ENCODE measurements at places on chromosomes 11 and 22.

- no peak for DNase-seq
These were observed 30.8 kb upstream of the SORL1 start for GRCh38 chr11:121421149-121421901.

DNA sequence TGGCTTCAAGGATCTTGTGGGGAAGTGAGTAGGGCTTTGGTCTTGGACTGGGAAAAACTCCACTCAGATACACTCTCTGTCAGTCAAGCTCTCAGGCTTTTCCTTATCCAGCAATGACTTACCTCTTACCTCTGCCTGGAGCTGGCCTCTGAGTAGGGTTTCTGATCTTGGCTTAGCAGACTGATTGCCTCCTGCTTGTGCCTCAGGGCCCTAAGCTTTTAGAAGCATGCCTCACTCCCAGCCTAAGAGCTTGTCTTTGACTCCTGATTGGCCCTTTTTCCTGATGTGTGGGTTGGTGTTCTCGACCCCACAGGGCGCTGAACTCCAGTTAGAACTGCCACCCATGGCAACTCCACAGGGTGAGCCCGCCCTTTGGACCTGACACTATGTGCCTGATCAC, 275.0 kb downstream of the ST3GAL4 start:
- DNase-seq, result no peak

DNA sequence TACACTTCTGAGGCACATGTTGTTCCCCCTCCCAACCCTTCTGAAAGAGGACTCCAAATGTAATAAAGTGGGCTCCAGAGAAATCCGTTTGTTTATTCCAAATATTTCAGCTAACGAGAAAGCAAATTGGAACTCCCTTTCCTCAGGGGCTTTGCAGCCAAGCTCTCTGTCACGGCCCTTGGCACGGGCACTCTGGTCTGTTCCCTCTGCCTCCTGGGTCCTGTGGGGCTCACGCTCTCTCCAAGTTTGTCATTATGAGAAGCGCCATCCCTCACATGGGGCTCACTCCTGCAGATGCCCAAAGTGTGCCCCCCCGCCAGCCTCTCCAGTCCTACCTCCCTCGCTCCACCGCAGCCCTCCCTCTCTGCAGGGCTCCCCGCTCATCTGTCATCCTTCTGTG, 125.4 kb upstream of the POU2AF2 start:
- DNase-seq, result no peak

DNA sequence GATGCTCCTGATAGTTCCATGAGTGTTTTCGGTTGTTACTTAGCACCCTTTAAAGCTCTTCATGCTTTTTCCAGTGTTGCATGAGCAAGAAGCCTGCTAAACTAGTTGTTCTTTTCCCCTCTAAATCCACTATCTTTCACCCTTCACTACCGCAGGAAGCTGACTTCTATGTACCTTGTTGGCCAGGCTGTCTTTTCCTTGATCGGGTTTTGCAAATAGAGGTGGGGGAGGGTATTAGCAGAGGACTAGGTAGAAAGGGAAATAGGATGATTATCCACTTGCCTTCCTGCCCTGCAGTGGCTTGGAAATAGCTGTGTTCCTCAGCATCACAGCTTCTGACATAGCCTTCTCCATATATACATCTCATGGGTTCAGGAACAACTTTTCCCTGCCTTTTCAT, 23.9 kb downstream of the AASDHPPT start:
- DNase-seq, result no peak

GRCh38 chr11:64858467-64859263, 14.2 kb upstream of the CDC42BPG start:
- no peak for DNase-seq

DNA sequence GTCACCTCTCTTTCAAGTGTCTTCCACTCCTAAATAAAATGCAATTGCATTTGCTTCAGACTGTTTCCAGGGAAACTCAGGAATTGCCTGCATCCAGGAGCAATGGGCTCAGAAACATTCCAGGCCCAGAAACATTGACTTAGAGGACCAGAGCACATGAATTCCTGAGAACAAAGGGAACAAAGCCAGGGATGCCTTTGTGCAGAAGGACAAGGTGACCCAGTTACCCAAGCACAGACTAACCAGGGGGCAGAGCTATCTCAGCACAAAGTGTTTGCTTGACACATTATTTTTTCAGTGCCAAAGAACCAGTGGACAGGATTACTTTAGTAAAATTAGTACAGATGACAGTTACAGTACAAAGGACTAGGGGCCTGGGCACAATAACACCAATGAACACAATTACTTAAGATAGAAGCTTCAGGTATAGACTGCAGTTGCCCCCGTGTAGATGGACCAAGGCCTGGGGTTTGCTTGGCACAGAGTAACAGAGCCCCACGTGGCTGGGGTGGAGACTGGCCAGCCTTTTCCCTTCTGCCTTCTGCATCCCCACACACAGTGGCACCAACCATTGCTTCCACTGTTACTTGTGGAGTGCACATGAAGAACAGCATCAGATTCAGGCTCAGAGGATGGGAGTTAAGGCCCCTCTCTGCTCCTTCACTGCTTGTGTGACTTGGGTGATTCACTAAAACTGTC, 500.8 kb downstream of the INSC start:
- DNase-seq, result no peak

DNA sequence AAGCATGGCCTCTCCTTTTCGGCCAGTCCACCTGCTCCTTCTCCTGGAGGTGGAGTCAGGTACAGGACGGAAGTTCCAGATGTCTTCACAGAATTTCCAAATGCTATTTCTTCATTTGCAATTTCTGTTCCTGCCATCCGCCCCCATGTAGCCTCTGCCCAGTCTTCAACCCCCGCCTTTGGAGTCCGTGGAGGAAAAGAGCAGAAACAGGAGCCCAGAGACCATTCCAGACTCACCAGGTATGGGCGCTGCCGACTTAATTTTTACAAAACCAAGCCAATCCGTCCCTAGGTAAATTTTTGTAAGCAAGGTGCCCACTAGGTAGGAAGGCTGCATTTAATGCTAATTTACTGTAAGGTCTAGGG, 28.9 kb downstream of the RELT start:
- no peak for DNase-seq

- DNase-seq, result peak; percentile 18
These were observed 50.4 kb upstream of the SEPTIN5 start for GRCh38 chr22:19663821-19664355.

GRCh38 chr11:20178976-20179375, 18.7 kb upstream of the DBX1 start:
- DNase-seq, result no peak

- DNase-seq, result peak; percentile 49
These were observed 1.6 kb upstream of the PAX6 start for GRCh38 chr11:31812383-31813381.

DNA sequence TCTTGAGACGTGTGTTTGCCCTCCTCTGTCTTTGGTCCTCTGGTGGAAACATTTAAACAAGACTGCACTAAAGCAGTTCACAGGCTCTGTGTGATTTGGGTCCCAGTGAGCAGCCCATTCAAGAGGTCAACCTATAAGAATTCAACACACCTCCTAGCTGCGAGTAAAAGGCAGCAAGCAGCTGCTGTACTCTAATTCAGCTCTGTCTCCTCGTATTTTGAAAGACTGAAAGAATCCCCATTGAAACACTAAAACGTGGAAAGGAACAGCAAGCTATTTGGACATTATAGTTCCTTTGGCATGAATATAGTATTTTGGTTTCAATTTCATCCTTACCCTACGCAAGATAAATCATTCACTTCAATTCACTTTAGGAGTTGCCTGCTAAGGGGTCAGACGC, 1046.7 kb downstream of the DLG2 start:
- DNase-seq, result no peak

DNA sequence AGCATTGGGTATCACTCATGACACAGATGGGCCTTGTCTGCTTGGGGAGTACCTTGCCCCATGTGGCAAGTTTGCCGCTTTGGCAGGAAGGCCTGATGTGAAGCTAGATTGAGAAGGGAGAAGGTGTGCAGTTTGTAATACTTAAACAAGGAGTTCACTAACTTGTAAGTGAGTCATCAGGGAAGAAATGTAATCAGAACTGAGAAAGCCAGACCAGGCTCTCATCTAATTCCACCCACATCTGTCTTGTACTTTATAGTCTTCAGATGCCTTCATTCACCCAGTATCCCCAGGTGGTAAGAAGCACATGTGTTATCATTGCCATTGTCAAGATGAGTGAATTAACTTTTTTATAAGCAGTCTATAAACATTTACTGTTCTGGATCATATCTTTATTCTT, 116.0 kb upstream of the DDI1 start:
- no peak for DNase-seq

DNA sequence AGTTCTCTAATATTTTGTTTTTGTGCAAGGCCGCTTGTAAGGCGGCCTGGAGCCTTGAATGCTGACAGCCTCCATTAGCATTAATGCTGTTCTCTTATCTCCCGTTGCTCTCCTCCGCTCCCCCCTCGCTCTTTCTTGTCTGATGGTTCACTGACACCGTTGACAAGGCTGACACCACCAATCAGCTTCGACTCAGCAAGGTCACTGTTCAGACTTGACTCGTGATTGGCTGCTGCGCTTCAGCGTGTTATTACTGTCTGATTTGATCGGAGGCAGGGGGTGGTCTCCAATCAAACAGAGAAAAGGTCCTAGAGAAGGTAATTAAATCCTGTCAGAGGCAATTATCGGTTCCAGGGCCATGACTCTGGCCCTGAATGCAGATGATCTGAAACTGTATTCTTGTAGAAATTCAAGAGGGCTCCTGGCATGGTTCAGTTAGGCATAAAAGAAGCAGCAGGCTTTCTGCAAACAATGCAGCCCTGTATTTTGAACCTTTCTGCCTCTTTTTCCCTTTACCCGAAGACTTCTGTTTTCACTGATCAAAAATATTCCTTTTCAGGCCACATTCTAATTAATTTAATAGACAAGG, 49.3 kb upstream of the MPPED2 start:
- no peak for DNase-seq

DNA sequence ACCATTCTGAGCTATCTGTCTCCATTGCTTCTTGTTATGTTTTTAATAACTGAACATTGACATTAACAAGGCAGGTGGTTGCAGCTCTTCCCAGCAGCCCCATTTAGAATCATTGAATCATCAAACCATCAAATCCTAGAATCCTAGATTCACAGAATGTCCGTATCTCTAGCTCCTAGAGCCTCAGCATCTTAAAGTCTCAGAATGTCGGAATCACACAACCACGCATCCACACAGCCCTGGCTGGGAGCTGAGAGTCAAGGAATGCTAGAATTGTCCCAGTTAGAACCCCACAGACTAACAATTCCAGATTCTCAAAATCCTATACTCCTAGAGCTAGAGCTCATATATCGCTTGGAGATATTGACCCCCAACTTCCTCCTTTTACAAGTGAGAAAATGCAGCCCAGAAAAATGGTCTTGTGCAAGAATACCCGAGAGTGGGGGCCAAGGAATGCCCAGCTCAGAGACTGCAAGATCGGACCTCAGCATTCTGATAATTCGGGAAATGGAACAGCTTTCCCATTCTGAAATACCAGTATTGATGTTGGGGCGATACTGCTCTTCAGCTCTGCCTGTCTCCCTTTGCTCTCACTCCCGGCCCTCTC, 38.8 kb downstream of the PDE2A start:
- no peak for DNase-seq

GRCh38 chr11:63909591-63910506, 7.1 kb downstream of the RCOR2 start:
- DNase-seq, result no peak

GRCh38 chr11:64861227-64861975, 16.9 kb upstream of the CDC42BPG start:
- no peak for DNase-seq

GRCh38 chr11:72671152-72672099, 2.8 kb downstream of the PDE2A start:
- no peak for DNase-seq

- no peak for DNase-seq
These were observed 1168.1 kb downstream of the LRRC4C start for GRCh38 chr11:40291329-40291728.

DNA sequence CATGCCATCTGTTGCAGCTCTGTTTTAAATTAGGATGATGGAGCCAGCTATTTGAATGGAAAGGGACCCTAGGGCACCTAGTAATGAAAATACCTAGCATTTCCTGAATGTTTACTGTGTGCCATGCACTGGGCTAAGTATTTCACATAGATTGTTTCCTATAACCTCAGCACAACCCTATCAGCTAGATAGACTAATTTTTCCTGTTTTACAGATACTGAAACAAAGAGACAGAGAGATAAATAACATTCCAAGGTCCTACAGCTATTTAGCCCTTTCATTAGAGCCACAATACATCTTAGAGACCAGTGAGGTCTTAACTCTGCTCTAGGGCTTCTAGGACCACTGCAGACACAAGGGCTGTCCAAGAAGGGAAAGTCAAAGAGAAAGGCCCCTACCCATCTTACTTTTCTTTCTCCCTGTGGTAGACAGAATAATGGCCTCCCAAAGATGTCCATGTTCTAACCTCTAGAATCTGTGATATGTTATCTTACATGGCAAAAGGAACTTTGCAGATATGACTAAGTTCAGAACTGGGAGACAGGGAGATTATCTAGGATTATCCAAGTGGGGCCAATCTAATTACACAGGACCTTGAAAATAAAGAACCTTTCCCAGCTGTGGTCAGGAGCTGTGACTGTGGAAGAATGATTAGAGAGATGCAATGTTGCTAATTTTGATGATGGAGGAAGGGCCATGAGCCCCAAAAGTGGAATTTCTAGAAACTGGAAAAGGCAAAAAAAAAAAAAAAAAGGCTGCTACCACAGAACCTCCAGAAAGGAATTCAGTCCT, 157.0 kb downstream of the CCDC34 start:
- no peak for DNase-seq

DNA sequence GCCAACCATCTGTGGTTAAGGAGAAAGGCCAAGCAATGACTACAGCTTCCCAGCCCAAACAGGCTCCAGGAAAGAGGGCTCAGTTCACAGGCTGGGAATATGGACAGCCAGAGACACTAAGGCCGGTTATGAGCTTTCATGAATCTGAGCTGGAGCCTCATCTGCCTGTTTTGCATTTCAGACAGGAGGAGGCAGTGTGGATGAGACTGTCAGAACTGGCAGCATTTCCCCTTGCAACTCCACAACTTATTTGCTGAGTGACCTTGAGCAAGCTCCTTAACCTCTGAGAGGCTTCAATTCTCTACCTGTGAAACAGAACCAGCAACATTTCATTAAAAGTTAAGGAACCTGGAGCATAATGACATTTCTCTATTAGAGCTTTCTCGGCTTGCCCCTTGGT, 264.0 kb downstream of the ETS1 start:
- no peak for DNase-seq

DNA sequence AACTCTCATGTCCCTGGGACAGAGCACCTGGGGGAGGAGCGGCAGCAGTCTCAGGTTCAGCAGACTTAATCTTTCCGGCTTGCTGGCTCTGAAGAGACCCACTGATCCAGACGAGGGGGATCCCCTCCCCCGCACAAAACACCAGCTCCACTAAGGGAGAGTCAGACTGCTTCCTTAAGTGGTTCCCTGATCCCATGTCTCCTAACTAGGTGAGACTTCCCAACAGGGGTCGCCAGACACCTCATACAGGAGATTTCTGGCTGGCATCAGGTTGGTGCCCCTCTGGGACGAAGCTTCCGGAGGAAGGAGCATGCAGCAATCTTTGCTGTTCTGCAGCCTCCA, 157.2 kb upstream of the TMEM45B start:
- no peak for DNase-seq
